ENCODE measurements at places on chromosomes 11 and 22.

GRCh38 chr11:79438631-79439409 lies 2.0 kb downstream of the TENM4 start:
- peak; percentile 45 for DNase-seq

DNA sequence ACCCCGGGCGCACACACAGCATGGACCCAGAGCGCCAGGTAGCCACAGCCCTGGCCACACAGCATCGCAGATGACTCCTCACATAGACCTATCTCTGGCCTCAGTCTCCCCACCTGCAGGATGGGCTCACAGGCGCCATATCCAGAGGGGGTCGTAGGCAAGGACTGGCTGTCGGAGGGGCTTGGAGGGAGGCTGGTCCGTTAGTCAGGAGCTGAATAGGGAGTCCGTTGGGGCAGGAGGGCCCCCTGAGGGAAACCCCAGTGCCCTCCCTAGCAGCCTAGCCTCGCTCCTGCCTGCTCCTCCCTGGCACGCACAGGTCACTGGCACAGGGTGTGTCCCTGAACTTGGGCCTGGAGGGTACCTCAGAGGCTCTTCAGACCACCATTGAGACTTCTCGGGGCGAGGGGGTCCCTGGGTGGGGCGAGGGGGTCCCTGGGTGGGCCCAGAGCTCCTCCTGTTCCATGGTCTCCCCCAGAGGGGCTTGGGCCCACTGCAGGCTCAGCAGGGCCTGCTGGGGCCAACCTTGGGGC lies 2.0 kb downstream of the PLXNB2 start:
- DNase-seq, result no peak

GRCh38 chr22:44737406-44738346 lies 14.7 kb upstream of the ARHGAP8 start:
- DNase-seq, result no peak

GRCh38 chr11:43712676-43713075 lies 32.1 kb downstream of the HSD17B12 start:
- DNase-seq, result no peak

DNA sequence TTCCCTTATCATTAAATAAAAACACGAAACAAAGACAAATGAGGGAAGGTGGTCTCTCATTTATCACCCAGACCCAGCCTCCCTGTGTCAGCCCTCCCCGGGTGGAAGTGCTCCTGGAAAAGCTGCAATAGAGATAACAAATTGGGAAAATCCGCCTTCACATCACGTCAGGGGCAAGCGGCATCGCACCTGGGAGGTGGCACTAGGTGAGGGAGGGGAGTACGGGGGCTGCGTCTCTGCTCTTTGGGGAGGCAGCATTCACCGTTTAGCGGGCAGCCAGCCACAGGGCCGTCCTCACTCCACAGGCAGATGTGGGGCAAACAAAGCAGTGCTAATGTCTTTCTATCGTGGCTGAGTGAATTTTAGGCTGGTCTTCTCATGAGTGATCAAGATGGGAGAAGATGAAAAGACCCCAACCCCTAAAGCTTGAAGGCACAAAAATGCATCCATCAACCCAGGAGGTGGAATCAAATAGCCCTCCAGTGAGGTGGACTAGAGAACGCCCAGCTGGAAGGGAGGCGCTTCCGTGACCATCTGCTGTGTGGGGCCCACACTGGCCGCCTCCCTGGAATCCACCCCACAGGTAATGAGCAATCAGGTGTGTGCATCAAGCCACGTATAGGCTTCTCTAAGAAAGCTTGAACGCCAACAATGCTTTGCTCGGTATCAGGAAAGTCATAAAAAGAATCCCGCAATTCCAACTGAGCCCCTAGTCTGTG lies 629.5 kb downstream of the BRD1 start:
- no peak for DNase-seq

GRCh38 chr11:93082900-93083299 lies 113.4 kb downstream of the MTNR1B start:
- no peak for DNase-seq

- DNase-seq, result no peak
These were observed 22.8 kb downstream of the NPAT start for GRCh38 chr11:108199446-108200321.

GRCh38 chr11:106644824-106645223 lies 373.5 kb downstream of the GUCY1A2 start:
- no peak for DNase-seq

GRCh38 chr11:127651888-127652221 lies 651.3 kb upstream of the KIRREL3 start:
- no peak for DNase-seq

DNA sequence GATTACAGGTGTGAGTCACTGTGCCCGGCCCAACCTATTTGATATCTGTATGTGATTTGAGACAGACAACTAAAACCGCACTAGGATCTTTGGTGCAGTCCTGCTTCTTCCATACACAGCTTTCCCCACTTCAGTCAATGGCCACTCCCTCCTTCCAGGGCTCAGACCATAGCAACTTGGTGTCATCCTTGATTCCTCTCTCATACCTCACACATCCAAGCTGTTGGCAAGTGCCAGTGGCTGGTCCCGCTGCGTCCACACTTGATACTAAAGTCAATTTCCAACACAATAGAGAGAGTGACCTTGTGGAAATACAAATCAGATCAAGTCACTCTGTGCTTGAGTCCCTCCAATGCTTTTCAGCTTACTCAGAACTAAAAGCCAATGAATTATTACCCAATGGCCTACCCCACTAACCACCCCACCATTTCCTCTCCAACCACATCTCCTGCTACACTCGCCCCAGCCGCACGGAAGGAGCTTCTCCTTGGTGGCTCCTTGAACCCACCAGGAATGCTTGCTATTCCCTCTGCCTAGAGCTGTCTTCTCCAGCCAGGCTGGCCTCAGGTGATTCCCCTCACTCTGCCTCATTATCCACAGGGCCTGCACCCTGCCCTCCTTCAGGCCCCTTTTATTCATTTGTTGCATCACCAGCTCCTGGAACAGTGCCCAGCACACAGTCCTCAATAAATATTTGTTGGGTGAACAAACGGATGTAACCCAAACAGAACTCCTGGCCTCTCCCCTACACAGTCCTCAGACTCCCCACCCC lies 12.9 kb downstream of the ABTB2 start:
- DNase-seq, result no peak

DNA sequence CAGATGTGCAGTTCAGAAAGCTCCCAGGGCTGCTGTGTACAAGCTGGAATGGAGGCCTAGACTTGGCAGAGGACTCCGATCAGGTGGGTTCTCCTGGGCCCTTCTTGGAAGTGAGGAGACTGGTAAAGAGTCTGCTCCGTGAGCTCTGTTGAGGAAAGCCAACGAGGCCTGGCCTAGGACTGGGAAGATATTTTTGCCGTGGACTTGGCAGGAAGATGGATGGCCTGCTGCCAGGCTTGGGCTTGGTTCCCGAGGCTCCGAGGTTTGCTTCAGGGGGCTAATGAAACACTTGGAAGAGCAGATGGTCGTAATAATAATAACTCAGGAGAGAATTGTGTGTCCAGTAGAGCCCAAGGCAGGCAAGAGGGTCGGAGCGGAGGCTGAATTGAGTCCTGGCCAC lies 3.9 kb downstream of the GALR3 start:
- DNase-seq, result peak; percentile 76

All from Ammon's horn (tissue), 1 donor.